H1 (cell line): ENCODE measurements at places on chromosomes 1 and 21. TPM values are rescaled to one million over a fixed set of nuclear protein-coding genes. Genes with fewer than 3 reads are reported as not detected.

DNA sequence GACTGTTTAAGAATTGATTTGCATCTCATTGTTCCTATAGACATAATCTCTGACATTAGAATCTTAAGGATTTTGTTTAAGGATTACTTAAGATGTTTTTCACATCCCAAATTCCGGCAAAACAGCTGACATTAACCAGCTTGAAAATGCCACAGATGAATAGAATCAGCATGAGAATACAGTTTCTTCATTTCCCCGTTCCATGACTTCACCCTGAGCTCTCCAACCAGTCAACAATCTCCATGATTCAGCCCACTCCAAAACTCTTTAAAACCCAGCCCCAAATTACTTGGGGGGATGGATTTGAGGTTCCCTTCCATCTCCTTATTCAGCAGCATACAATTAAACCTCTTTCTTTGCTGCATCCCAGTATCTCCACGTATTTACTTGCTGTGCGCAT lies 201.0 kb downstream of the LYPLAL1 start:
- no peak overlapping the region for H3K4me3 ChIP-seq
- H3K27me3 ChIP-seq, result no peaks in the 10 kb centered on the region
- peaks cover 4% of the 10 kb centered on the region; the same call in 1 of the 2 replicates for H3K4me1 ChIP-seq
- no peak overlapping the region for H3K27ac ChIP-seq

DNA sequence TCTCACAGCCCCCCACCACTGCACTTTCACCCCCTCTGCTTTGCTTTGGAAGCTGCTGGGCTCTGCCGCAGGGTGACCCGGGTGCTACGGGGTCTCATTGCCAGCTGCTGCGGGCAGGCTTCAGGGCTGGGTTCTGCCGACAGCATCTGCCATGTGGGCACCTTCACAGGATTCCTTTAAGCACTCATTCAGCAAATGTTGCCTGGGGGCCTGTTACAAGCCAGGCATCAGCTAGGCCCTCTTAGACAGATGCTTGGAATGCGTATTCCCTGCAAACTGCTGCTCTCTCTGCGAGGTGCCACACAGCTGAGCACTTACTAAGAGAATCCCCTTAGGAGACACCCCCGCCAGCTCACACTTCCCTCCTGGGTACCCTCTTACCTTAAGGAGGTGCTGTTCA lies 29.2 kb downstream of the COL16A1 start:
- H3K4me3 ChIP-seq, result no peak overlapping the region
- peaks cover 9% of the 10 kb centered on the region for H3K4me1 ChIP-seq
- no peaks in the 10 kb centered on the region for H3K27me3 ChIP-seq
- no peaks in the 10 kb centered on the region for H3K36me3 ChIP-seq
- no peak overlapping the region for H3K27ac ChIP-seq

DNA sequence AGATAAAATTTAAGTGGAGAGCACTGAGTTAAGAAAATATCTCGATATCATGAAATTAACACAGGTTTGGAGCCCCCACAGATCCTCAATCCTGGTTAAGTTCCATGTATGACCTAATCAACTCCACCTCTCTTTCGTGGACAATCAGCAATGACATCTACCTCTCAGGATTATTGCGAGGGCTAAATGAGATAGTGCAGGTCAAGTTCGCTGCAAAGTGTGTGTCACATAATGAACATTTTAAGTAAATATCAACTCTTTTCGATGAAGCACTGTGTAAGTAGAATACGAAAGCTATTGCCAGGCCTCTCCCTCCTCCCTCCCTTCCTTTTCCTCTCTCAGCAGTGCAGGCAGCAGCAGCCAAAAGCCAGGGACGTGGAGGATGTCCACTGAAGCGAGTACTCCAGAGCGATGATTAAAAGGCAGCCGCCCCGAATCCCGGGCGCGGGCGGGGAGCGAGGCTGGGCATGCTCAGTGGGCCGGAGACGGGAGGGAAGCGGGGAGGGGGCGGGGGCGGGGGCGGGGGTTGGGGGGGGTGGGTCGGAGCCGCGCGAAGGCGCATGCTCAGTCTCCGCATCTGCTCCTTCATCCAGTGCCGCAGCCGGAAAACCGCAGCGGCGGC lies at the start of gene CAMSAP2:
Gene CAMSAP2 (plus strand): TSS at position 567 of the 622 bp plus-strand sequence. CDS start 935 bp downstream, outside the sequence.
- H3K4me3 ChIP-seq, result peak within 1 kb of the TSS; percentile 93
- no peaks in the 10 kb centered on the region; the same call in 1 of the 2 replicates for H3K27me3 ChIP-seq
- peaks cover 12% of the 10 kb centered on the region; the same call in 1 of the 2 replicates for H3K4me1 ChIP-seq

- H3K4me1 ChIP-seq, result peaks cover 5% of the 10 kb centered on the region; the same call in 1 of the 2 replicates
- no peaks in the 10 kb centered on the region for H3K27me3 ChIP-seq
- H3K27ac ChIP-seq, result no peak overlapping the region
These were observed 1.4 kb downstream of the TRAPPC10 start for GRCh38 chr21:44013380-44014088.

DNA sequence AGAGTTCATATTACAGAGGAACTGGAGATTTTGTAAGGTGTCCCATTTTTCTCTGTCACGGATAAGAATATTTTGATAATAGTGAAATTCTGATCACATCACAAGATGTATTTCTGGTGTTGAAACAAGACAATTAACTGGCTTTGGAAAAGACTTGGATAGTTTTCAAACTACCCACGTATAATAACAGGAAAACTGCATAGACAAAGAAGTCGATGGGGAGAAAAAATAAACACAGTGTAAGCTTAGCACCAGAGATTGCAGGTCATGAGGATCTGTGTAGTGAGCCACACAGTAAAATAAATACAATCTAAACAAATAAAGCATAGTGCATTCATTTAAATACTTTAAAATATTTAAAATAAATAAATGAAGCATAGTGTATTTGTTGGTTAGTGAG lies 452.3 kb upstream of the ADAMTS5 start:
- no peak overlapping the region for H3K27ac ChIP-seq
- no peak overlapping the region for H3K4me3 ChIP-seq
- no peak for DNase-seq
- H3K36me3 ChIP-seq, result no peaks in the 10 kb centered on the region

- H3K36me3 ChIP-seq, result no peaks in the 10 kb centered on the region
- DNase-seq, result no peak
- no peak overlapping the region for H3K4me3 ChIP-seq
- H3K27ac ChIP-seq, result no peak overlapping the region
- H3K4me1 ChIP-seq, result peaks cover 12% of the 10 kb centered on the region
- no peaks in the 10 kb centered on the region for H3K27me3 ChIP-seq
These were observed 288.7 kb downstream of the NUF2 start for GRCh38 chr1:163610486-163610885.

DNA sequence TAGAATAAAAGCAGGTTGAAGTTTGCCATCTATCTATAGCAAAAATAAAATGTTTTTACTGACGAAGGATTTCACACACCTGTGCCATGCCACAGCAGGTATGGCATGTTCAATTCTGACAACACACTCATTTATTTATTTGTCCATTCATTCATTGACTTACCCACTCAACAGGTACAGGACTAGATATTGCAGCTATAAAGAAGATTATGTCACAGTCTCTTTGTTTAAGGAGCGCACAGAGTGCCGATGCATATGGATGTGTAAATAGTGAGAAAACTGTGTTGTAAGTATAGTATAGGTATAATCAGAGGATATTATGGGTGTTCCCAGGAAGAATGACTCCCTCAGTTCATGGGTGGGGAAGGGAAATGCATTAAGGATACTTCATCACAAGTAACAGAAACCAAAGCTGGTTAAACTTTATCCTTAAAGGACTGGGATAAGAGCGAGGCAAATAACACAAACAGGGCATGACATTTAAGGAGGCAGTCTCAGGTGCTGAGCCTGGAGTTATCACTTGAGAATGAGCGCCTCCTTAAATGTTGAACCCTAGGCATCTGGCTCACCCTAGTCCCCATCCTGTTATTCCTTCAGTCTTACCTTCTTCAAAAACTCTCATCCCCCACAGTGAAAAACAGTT lies 7.9 kb upstream of the ZRANB2 start:
- H3K4me1 ChIP-seq, result no peaks in the 10 kb centered on the region
- peaks cover 3% of the 10 kb centered on the region for H3K27me3 ChIP-seq

The RGS2 gene
- total RNA-seq, result 16.6 and 17.0 TPM in 2 replicates

The APCS gene
- not detected in 2 replicates for total RNA-seq

The IRF6 gene
- total RNA-seq, result 13.3 and 13.4 TPM in 2 replicates

The OR2T29 gene
- not detected in 2 replicates for total RNA-seq

The LCK gene
- 71.6 and 75.3 TPM in 2 replicates for total RNA-seq
